ENCODE measurements at places on chromosomes 7 and 10.

DNA sequence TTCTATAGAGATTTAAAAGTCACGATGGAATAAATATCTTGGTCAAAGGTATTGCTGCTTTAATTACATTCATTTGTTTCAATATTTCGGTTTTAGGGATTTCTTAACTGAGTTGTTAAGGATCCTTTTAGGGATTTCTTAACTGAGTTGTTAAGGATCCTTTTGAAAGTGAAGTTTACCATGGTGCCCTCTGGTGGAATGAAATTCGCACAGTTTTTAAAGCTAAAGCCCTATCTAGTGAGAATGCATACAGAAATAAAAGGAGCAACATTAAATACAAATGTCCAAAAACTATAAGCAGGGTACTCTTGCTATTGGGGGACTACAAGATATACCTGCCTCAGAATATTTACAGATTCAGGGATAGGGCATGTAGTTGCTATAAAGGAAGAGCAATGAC lies 193.7 kb downstream of the RNLS start:
- DNase-seq: no peak

DNA sequence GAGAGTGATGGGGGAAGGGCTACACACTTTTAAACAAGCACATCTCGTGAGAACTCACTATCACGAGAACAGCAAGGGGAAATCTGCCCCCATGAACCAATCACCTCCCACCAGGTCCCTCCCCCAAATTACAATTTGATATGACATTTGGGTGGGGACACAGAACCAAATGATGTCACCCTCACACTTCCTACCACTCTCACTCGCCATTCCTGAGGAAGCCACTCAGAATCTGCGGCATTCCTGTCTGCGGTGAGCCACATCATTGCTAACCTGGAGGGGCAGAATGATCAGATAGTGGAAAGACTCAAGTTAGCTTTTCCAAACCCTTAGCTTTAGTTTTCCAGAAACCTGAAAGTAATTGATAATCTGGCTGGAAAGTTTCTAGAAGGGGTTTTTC lies 66.9 kb downstream of the MYO3A start:
- no peak for DNase-seq

GRCh38 chr10:126459032-126459831 lies 71.0 kb upstream of the ADAM12 start:
- no peak for DNase-seq

- DNase-seq: no peak
These were observed 3.0 kb upstream of the STMP1 start for GRCh38 chr7:135659159-135659846.

DNA sequence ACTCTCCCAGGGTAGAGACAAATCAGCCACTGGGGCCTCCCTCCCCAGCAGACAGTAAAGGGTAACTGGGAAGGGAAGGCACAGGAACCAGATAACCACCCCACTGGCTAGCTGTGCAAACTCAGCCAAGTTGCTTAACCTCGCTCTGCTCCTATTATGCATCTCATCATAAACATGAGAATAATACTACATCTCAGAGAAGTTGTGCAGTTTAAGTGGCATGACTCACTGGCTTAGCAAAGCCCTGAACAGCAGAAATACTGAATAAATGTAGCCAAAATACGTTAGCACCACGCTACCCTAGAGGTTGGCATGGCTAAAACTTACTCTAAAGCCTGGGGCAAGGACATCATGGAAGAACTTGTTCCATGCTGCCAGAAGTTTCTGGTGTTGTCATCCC lies 128.1 kb upstream of the ANK3 start:
- no peak for DNase-seq

DNA sequence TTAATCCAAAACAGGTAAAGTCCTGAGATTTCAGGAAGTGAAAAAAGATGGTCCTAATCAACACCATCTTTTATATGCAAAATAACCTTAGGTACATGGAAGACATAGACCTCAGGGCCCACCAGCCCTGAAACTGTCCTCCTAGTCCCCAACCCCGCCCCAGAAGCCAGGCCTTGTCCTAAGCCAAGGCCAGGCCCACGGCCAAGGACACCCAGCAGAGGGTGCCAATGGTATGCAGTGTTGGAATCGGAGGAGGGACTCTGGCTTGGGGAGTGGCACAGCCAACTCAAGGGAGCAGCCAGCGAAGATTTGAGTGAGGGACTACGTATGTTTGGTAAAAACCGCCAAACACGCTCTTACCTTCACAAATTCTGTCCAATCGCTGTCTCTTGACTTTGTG lies 96.7 kb downstream of the ZRANB1 start:
- peak; percentile 70 for DNase-seq

DNA sequence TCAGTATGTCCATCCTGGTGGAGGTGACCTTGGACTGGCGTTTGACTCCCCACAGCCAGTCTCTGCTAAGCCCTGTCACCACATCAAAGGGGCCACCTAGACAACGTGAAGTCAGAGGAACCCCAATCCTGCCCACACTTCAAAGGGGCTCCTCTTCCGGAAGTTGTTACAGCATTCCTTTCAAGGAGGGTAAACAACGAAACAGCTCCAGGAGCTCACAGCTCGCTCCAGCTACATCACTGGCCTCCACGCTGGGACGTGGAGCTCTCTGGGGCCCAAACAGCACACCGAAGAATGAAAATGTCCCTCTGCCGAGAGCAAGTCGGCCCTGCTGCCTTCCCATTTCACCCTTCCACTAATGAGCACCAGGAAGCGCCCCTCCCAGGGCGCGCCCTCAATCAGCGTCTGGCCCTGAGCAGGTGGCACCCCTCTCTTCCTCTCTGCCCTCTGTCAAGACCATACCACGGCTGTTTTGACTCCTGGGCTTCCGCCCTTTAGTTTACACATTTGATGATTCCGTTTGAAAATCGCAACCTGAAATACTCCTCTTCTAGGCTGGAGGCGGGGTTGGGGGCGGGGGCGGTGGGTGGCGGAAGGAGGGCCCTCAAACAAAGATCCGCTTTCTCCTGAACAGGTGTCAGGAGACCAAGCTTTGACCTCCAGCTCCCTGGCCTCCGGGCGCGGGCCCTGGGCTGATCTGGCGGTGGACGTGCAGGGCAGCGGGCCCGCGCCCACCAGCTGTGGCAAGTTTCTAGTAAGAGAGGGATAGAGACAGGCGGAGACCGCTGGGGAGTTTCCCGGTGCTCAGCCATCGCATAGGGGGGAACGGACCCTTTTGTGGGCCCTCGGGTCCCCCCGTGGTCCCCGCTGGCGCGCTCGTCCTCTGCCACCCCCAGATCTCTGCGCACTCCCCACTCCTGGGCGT lies 53.1 kb upstream of the KDM7A start:
- DNase-seq: no peak

DNA sequence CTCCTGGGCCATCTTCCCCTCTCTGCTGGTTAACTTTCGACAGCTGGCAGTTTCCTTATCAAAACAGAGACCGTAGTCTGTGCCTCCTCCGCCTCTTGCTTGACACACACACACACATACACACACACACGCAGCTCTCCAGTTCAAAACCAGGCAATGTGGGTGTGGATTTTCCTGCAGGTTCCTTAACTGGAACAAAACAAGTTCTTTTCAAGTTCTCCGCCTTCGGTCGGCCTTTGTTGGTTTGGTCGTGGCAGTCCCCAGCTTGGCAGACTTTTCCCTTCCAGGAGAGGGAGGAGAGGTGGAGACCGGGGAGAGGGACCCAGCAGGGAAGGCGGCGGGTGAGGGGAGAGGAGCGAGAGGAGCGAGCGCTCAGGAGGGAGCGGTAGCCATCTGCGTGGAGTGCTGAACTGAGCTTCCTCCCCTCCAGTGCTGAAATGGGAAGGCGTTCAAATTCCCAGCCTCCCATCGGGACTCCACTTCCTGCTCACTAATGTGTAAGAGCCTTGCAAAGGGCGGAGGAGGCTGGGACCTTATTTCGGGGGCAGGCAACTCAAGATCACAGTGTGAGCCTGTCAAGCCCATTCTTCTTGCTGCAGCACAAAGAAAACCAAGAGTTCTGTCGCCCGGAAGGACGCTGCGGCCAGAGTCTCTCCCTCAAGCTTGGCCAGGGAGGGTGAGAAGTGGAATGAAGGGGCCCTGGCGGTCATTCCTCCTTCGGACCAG lies 120.6 kb downstream of the PRPF18 start:
- peak; percentile 64 for DNase-seq

Measured in head of caudate nucleus (tissue), 42 donors.